Kidney epithelial cell (primary cell): ENCODE measurements at places on chromosomes 1 and 21.

DNA sequence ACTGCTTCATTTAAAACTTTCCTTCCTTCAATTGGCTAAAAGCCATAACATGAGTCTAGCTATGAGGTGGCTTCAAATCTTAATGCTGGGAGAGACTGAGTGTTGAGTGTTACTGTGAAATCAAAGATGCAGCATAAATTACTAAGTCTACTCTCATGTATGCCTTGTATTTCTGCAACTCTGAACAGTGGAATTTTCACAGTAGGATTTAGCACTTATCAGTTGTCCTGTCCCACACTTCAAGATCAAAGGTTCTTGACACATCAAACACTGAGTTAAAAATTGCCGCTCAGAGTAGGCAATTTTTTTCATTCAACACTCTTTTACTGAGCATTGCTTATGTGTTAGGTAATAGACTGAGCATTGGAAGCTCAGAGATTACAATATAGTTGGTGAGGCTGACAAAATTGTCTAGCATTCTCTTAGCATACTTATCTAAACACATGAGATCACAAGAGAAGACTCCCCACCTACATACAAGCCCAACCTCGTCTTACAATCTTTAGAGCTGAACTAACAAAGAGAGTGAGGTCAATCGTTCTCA lies 56.4 kb upstream of the ADORA3 start:
- no peak for DNase-seq

- DNase-seq = peak; percentile 14
Observed at GRCh38 chr1:56448529-56449300, 130.6 kb downstream of the PLPP3 start.

DNA sequence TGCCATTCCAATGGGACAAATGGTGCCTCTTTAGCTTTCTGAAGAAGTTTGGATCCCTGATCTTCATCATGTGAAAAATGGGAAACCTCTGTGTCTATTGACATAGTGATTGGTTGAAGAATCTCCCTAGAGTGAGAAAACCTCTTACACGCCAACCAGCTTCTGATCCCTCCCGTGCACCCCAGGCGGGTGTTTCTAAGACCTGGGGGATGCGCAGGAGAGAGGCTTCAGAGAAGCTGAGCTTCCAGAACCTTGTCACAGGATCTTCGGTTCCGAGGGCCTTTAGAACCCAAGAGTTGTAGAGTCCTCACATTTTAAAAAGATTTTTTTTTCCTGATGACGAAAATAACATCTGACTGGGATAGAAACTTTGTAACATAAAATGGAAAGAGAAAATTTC lies 11.3 kb downstream of the PODN start:
- no peak for DNase-seq

GRCh38 chr1:3327389-3327702 lies 127.1 kb upstream of the ARHGEF16 start:
- DNase-seq = no peak

- no peak for DNase-seq
Observed at GRCh38 chr1:9198538-9199361, 35.8 kb upstream of the H6PD start.

- DNase-seq = no peak
Observed at GRCh38 chr1:230627767-230628166, 14.5 kb upstream of the COG2 start.

- no peak for DNase-seq
Observed at GRCh38 chr1:18385239-18385790, 95.4 kb upstream of the KLHDC7A start.

GRCh38 chr1:19557609-19558051 lies 72.3 kb upstream of the CAPZB start:
- no peak for DNase-seq

DNA sequence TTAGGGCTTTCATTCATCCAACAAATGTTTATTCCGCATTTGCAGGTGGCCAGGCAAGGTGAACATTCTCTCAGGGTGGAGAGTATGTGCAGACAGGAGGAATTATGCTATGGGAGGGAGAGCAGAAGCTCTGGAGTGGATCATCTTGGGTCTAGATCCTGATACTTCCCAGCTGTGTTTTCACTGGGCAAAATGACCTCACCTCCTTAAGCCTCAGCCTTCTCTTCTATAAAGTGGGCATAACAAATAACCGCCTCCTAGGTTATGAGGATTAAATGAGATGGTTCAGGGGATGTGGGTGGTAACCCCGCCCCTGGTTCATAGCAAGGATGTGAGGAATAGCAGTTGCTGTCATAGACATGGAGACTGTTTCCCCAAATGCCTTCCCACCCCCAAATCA lies 1.7 kb upstream of the TMEM51 start:
- no peak for DNase-seq

DNA sequence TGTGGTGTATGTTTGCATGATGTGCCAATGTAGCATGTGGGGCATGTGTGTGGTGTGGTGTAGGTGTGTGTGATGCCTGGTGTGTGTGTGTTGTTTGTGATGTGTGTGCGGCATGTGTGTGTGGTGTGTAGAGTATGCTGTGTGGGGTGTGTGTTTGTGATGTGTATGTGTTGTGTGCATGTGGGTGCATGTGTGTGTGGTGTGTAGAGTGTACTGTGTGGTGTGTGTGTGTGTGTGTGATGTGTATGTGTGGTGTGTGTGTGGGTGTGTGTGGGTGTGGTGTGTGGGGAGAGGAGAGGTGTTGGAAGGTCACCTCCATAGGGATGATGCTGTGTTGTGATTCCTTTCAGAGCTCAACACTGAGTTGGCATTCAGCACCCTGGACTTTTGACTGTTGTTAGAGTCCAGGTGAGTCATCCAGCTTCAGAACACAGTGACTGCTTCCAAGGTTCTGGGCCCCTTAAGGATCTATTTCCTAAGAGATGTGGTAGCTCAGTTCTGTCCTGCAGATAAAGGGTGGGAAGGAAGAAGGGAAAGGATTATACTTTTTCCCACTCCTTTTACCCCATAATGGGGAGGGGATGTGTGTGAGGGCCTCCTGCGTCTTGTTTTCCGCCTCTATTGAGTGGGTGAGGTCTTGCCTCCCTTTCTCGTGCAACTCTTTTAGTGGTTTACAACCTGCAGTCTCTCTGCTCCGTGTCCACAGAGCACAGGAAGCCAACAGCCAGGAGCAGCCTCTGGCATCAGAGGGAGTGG lies 47.6 kb downstream of the RHOU start:
- no peak for DNase-seq

- no peak for DNase-seq
Observed at GRCh38 chr1:220880726-220881506, 1.7 kb downstream of the HLX start.

- no peak for DNase-seq
Observed at GRCh38 chr1:230127105-230128054, 60.3 kb downstream of the GALNT2 start.

GRCh38 chr1:69824932-69825331 lies 257.2 kb downstream of the LRRC7 start:
- DNase-seq = no peak

DNA sequence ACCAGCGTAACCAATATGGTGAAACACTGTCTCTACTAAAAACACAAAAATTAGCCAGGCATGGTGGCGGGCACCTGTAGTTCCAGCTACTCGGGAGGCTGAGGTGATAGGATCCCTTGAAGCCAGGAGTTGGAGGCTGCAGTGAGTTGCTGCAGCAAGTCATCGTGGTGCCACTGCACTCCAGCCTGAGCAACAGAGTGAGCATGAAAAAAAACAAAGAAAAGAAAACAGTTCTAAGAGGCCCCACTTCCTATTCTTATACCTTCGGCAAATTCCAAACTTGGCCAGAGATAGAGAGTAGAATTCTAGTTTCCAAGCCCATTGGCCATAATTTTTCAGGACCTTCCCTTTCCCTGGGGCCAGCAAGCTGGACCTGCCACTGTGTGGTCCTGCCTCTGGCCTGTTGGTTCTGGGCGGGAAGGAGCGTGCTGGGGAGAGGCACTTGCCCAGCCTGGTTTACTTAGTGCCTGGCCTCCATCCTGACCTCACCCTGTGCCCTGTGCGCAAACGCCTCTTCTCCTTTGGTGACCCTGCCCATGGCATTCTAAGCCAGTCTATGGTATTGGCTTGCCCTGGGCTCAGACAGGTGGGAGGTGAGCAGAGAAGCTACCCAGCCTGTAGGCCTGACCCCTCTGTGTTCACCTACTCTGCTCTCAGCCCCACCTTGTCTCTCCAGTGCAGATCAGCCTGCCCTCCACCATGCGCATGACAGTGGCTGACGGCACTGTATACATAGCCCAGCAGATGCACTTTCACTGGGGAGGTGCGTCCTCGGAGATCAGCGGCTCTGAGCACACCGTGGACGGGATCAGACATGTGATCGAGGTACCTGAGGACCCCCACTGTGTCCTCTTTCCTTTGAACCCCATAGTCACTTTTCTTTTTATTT lies 11.0 kb downstream of the CA6 start:
- DNase-seq = no peak

- DNase-seq = no peak
Observed at GRCh38 chr1:11143907-11144306, 44.2 kb upstream of the EXOSC10 start.

GRCh38 chr1:207328908-207329440 lies 7.5 kb downstream of the CD55 start:
- no peak for DNase-seq

DNA sequence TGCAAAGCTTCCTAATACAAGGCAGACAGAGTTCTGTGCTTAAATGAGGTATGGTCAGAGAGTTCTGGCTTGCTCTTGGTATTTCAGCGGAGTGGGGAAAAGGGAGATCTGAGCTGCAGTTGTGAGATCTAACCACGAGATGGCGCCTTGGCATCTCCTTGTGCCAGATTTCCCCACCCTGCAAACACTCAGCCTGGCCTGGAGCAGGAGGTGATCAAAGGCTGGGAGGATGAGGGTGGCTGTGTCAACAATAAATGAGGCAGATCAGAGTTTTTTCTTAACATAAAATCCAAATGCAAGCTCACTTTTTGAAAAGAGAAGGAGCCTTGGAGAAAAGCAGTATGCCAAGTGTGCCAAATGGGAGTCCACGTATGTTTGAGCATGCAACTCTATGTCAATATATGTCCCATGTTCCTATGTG lies 4.1 kb upstream of the TFAP2E start:
- DNase-seq = no peak

DNA sequence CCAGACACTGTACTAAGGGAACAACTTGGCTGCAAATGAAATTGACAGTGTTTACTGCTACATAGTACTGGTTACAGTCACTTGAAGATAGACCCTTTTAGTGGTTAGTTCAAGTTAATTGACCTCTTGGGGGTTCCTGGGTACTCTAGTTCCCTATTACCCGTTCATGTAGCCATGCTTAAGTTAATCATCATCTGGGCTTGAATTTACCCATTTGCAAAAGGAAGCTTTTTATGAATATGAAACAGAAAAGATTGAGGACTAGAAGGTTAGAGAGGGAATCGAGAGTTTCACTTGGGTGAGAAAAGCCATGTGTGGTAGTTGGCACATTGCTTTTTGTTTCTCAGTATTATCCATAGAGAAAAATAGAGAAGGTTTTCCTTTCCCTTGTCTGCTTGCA lies 2.7 kb downstream of the MIA3 start:
- no peak for DNase-seq

DNA sequence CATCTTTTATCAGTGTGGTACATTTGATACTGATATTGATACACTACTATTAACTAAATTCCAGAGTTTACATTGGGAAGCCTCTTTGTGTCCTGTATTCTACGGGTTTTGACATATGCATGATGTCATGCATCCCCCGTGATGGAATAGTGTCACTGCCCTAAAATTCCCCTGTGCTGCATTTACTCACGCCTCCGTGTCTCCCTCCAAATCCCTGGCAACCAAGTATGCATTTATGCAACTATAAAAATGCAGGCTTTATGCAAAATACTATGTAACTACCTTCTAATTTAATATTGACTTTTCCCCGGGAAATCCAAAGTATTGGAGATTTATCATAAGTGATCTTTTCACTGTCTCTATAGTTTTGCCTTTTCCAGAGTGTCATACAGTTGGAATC lies 453.7 kb upstream of the RUNX1 start:
- DNase-seq = no peak

DNA sequence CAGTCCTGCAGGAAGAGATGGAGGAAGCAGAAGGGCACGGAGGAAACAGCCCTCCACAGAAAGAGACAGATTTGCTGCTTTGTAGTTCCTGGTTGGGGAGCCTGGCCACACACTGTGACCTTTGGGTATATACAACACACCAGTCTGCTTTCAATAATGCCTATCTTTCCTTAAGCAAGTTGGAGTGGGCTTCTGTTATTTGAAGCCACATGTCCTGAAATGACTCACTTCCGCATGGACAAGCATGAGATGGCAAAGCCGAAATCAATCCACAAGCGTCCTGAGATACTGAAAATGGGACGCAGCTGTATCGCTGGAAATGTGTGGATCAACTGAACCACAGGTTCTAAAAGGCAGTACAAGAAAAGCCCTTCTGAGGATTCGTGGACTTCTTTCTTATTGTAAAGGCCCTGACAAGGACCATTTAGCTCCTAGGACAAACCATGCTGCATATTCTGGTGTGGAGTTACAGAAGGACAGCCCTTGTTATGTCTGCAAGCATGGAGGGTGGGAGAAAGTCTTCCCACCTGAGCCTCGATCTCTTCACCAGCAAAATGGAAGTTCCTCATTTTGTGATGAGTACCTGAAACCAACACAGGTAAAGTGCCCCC lies 22.7 kb upstream of the FHAD1 start:
- no peak for DNase-seq

- no peak for DNase-seq
Observed at GRCh38 chr21:39452970-39453342, 1.2 kb downstream of the SH3BGR start.

- no peak for DNase-seq
Observed at GRCh38 chr1:208837242-208837641, 593.1 kb upstream of the PLXNA2 start.

DNA sequence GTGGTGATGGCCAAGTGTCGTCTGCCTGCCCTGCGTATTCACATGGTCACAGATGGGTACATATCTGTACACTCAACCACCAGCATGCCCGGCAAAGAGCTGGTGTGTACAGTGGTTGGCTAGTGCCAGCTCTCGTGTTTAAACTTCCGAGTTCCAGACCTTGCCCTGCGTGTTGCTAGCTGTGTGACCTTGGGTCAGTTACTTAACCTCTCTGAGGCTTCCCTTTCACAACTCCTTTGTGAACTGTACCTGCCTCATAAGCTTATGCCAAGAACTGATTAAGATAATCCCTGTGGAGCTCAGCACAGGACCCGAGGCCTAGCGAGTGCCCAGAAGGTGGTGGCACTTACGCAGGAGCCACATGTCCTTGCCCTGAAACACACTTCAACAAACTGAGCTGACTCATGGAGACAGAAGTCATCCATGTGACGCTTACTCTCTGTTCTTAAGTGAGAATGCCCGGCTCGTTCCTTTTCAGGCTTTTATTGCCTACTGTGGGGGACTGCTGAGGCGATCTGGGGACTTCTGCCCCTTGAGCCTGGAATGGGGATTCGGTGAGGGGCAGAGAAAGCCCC lies 55.4 kb downstream of the ALPL start:
- no peak for DNase-seq
